Chondrocyte (in vitro differentiated cells): ENCODE measurements at places on chromosomes 5 and 9. TPM values are rescaled to one million over a fixed set of nuclear protein-coding genes. Genes with fewer than 3 reads are reported as not detected.

GRCh38 chr9:69223605-69224004, 49.5 kb downstream of the TJP2 start:
- H3K4me1 ChIP-seq = peaks cover 10% of the 10 kb centered on the region
- H3K36me3 ChIP-seq = peaks cover 18% of the 10 kb centered on the region
- DNase-seq = no peak
- H3K27ac ChIP-seq = peak overlapping the region; percentile 20

Gene ADCY2
- total RNA-seq = 0.36 to 0.95 TPM in 2 of 3 replicates, not detected in the other

DNA sequence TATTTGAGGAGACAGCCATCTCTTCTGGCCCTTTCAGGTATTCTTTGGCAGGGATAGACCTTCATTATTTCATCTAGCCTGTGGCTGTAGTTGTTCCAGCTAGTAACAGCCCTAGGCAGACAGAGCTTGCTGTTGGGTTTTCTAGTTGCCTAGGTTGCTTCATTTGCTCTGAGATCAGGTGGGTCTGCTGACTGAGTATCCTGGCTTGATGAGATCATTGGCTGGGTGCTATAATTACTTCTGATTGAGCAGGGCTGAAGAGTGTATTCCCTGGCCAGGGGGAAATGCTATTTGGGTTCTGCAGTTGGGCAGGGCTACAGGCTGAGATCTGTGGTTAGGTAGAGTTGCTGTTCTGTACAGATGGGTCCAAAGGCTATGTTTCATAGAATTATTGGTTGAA, 456.1 kb downstream of the PSAT1 start:
- peaks cover 2% of the 10 kb centered on the region for H3K36me3 ChIP-seq
- H3K4me1 ChIP-seq = no peaks in the 10 kb centered on the region
- DNase-seq = no peak
- no peaks in the 10 kb centered on the region for H3K27me3 ChIP-seq

- peaks cover 79% of the 10 kb centered on the region for H3K4me1 ChIP-seq
- no peak overlapping the region for H3K27ac ChIP-seq
- H3K27me3 ChIP-seq = no peaks in the 10 kb centered on the region
- H3K36me3 ChIP-seq = peaks cover under 1% of the 10 kb centered on the region
- no peak for DNase-seq
Observed at GRCh38 chr5:14250084-14250695, 107.0 kb downstream of the TRIO start.

Gene XRCC4
- total RNA-seq = 4.2 to 5.8 TPM (median 5.5 TPM) in 3 replicates

DNA sequence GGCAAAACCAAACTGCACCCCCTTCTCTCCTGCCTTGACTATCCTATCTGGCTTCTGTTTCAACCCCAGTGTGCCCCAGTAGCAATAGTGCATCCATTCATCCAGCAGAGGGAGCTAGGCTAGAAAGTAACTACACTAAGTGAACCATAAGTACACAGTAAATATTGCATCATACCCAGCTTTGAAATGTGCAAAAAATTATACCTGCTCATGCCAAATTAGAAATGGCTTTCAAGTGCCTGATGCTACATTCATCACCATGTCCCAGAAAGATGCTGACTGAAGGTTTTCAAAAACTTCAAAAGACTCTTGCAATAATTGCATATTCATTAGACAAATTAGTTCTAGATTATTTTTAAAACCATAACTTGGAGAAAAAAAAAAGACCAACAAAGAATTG, 153.5 kb downstream of the PRELID2 start:
- H3K27me3 ChIP-seq = no peaks in the 10 kb centered on the region
- peak overlapping the region; percentile 24 for H3K27ac ChIP-seq
- DNase-seq = no peak
- no peak overlapping the region for H3K4me3 ChIP-seq
- H3K4me1 ChIP-seq = peaks cover 16% of the 10 kb centered on the region

- no peak overlapping the region for H3K4me3 ChIP-seq
- peaks cover 33% of the 10 kb centered on the region for H3K4me1 ChIP-seq
- DNase-seq = peak; percentile 66
- H3K27me3 ChIP-seq = no peaks in the 10 kb centered on the region
- no peak overlapping the region for H3K27ac ChIP-seq
Observed at GRCh38 chr5:179375831-179376365, 30.6 kb upstream of the ADAMTS2 start.

Gene PCDHGA4
- 0.72 to 1.4 TPM (median 0.94 TPM) in 3 replicates for total RNA-seq
